ENCODE measurements at places on chromosomes 12 and 14.

DNA sequence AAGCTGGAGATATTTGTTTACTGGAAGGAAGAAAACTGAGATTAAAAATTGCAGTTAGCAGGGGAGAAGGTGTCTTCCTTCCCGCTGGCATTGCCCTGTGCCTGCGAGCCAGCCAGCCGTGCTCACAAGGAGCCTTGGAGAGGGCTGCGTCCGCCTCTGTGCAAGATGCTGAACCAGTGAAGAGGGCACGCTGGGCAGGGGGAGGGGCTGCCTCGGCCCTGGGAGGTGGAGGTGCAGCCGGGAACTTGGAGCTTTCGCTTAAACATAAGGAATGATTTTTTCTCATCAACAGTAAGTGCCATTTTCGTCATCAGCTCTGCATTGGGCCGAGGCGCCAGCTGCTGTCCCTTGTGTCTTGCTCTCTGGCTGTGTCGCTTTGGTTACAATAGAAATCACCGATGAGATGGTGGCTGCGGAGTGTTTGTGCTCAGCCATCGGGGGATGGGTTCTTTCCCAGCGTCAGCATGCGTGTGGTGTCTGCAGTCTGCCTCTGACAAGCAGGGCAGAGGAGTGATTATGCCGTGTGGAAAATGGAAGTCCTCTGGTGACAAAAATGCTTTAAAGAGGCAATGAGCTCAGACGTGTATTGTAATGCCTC is 97.3 kb downstream of the ESR2 start:
- DNase-seq: no peak

DNA sequence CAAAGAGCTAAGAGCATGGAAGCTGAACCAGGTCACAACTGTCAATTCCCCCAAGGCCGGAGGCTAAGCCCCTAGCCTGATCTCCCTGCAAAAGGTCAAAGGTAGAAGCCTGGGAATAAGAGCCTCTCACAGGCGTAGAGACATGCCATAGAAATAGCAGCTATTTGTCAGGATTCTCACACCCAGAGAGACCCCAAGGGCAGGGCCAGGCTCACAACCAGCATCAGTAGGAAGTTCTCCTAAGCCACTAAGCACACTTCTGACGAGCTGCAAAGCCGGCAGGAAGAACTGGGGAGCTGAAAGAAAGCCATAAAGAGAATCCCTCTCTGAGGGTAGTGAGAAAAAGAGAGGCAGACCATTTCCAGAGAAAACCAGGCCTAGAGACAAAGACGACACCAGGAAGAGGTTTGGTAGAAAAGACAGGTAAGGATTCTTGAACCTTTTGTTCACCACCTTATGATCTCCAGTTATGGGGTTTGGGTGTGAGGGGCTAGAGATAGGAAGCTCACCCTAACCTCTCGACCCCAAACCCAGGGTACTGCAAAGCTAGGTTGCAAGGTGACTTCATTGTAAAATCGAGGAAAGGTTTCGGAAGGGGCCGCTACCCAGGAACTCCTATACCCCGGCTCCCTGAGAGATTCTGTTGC is 1.0 kb downstream of the SMARCC2 start:
- DNase-seq: no peak

DNA sequence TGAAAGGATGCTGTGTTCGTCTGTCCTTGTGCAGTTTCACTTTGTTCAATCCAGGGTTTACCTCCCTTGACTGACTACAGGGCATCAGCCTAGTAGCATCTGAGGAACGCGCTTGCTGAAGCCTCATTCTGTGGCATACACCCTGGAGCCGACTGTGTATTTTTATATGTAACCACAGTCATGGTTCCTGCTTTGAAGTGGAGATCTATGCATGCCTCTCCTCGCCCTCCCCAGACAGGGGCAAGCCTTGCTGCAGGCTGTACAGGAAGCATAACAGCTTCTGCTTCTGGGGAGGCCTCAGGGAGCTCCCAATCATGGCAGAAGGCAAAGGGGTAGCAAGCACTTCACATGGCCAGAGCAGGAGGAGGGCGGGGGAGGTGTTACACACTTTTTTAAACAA is 262.1 kb downstream of the BCL11B start:
- DNase-seq: no peak

DNA sequence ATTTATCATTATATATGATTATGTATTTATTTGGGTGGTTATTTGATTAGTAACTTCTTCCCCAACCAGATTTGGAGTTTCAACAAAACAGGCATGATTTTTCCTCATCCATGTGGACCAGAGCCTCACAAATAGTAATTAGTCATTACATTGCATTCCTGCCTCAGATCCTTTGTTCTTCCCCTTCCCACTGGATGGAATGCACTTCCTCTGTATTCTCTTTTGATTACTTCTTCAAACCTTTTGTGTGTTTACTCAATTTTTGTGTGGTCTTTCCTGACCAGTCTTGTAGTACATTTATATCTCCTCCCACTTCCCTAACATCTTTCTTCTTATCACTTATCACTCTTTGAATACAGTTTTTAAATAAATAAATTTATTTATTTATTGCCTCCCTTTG is 15.5 kb downstream of the SYT1 start:
- no peak for DNase-seq

DNA sequence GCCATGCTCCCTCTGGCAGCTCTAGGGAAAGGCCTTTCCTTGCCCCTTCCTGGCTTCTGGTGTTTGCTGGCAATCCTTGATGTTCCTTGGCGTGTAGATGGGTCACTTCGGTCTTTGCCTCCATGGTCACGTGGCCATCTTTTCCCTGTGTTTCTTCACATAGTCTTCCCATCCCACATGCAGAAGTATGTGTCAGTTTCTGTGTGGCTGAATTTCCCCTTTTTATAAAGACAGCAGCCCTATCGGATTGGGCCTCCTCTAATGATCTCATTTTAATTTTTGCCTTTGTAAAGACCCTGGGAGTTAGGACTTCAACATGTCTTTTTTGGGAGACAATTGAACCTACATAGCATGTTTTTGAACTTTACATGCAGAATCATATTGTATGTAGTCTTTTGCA is 107.2 kb upstream of the FGD4 start:
- DNase-seq: no peak

DNA sequence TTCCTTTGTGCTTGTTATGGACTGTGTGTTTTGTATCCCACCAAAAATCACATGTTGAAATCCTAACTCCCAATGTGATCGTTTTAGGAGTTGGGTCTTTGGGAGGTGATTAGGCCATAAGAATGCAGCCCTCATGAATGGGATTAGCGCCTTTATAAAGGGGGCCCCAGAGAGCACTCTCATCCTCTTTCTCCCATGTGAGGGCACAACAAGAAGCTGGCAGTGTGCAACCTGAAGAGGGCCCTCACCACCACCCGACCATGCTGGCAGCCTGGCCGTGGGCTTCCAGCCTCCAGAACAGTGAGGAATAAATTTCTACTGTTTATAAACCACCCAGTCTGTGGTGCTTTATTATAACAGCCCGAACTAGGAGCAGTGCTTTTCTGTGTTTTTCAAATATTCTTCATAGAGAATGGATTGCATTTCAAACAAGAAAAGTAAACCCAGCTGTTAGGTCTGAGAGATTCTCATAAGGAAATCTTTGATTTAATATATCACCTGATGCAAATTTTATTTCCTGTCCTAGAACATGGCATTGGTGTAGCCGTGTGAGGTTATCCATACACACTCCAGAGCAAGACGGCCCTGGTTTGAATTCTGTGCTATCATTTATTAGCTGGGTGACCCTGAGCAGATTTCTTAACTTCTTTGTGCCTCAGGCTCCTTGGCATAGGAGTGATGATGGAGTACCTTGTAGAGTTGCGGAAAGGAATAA is 27.8 kb downstream of the HSPB8 start:
- DNase-seq: peak; percentile 67

GRCh38 chr14:60649875-60650372 is 647 bp upstream of the SIX1 start:
- DNase-seq: no peak

DNA sequence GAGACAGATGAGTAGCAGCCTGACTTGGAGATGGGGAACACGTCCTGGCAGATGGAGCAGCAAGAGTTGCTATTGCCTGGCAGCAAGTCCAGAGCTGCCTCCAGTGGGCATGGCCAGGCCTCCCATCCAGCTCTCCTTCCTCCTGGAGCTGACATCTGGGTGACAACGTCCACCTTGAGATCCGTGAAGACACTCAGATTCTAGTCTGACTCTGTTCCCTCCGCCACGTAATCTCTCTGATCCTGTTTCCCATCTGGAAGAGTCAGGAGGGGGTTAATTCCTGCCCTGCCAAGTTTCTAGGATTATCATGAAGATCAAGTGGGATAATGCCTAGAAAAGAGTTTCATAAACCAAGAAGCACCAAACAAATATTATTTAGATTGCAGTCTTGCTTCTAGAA is 65.3 kb upstream of the FAM181A start:
- DNase-seq: no peak

DNA sequence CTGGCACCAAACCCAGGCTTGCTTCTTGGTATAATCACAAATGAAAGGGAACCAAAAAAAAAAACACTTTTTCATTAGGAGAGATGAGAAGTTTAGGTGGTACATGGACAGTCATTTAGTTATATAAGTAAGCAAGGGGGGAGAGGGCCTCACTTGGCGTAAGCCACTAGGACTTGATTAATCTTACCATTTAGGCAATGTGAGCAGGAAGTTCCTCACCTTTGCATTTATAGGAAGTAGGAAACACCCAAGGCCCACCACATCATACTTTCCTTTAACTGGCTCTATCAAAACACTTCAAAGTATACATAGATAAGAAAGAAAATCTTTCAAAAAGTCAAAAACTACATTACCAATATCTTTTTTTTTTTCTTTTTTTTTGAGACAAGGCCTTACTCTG is 6.7 kb upstream of the RPS6KA5 start:
- DNase-seq: no peak

DNA sequence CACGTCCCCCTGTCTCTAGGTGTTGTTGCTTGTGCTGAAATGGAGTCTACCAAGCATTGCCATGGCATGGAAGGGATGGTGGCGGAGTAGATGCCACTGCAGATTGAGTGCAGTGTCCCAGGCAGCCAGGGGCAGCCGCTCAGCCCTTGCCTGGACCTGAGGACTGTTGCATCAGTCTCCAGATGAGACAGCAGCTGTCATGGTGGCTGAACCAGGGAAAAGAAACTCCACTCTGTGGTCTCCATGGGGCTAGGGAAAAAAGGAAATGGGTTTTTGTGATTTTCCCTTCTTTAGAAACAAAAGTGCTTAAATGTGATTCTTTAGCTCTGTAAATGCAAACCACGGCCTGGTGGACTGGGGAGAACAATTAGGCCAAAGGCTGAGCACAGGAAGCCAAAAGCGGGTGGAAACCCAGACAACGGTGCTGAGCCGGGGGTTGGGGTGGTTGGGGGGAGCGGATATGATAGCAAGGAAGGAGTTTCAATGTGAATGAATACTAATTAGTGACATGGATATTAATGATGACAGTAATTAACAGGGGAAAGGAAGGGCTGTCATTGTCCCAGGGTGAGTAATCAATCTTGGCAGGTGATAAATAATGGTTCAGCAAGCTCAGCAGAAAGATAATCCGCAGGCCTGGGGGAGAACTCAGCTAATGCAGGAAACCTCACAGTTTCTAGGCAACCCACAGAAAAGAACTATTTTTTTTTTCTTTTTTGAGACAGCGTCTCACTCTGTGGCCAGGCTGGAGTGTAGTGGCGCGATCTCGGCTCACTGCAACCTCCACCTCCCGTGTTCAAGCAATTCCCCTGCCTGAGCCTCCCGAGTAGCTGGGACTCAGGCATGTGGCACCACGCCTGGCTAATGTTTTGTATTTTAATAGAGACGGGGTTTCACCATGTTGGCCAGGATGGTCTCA is 442.6 kb downstream of the DPF3 start:
- peak; percentile 80 for DNase-seq

GRCh38 chr12:3834774-3835173 is 38.4 kb downstream of the PARP11 start:
- DNase-seq: no peak

Measured in retinal pigment epithelial cell (primary cell).